Osteoblast (primary cell): ENCODE measurements at places on chromosomes 16 and 17.

DNA sequence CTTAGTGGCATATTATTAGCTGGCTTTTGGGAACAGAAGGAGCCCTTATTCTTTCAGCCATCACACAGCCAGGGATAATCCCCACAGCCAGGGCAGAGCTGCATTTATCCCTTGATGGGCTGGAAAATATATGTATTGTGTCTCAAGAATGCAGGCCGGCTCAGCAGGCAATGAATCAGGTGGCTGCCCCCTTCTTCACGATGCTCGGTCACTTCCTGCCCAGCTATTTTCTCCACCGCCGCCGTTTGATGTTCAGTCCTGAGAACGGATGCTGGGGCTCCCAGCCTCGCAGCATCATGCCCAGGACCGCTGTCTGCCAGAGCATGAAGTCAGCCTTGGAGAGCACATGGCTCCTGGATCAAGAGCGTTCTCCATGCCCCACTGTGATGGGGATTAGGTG is 4.3 kb upstream of the MYH3 start:
- DNase-seq, result peak; percentile 14

GRCh38 chr17:59069856-59070255 is 36.8 kb downstream of the TRIM37 start:
- DNase-seq, result peak; percentile 27

DNA sequence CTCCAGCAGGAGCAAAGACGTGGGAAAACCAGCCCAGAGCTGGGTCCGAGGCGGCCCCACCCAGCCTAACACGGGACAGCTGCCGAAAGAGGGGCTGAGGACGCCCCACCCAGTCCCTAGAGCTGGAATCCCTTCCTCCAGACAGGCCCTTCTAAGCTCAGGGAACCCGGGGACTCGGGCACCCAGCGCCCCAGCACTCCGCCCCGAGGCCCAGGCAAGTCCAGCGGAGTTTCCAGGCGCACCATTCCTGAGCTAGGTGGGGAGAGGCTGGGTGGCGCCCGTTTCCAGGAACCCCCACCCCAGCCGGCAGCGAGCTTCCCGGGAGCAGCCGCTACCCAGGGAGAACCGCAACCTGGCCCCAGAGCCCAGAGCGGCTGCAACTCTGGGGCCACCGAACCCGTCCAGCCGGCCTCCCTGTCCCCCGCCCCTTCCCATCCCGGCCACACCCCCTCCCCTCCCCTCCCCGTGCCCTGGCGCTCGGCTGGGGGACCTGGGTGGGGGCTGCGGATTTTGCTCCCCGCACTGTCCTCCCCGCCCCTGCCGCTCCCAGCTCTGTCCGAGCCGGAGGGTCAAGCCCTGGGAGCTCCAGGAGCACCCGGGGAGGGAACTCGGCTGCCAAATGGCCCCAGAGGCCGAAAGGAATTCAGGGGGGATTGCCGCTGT is 536 bp downstream of the TMC6 start:
- DNase-seq, result peak; percentile 88

DNA sequence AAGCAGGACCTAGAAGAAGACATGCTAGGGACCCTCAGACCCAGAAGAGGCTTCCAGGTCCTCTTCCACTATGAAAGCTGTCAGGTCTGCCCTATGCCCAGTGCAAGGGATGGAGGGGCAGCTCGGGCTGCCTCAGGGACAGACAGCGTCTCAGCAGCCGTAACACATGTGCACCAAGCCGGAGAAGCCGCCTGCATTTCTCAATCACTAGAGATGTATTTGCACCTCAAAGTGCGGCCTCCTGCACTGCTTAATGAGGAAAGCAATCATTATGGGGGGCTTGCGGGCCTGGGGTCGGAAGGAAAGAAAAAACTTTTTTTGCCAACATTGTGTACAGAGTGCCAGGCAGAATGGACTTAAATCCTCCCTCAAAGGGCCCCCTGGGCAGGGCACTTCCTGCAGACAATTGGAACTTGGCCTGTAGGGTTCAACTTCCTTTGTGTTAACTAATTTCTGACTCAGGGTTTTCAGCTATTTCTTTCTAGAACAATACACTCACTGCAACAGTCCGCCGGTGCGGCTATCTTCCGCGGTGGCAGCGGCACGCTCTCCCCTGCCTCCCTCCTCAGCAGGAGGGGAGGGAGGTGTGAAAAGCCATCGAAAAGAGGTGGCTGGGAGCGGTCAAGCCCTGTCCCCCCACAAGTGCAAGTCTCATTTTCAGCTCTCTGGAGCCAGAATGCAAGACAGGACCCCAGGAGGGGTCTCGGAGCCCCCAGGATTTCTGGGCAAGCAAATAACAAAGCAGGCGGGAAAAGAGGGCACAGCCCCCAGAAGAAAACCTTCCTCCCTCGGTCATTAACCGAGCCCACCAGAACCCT is 101.2 kb downstream of the ZNF423 start:
- peak; percentile 76 for DNase-seq

DNA sequence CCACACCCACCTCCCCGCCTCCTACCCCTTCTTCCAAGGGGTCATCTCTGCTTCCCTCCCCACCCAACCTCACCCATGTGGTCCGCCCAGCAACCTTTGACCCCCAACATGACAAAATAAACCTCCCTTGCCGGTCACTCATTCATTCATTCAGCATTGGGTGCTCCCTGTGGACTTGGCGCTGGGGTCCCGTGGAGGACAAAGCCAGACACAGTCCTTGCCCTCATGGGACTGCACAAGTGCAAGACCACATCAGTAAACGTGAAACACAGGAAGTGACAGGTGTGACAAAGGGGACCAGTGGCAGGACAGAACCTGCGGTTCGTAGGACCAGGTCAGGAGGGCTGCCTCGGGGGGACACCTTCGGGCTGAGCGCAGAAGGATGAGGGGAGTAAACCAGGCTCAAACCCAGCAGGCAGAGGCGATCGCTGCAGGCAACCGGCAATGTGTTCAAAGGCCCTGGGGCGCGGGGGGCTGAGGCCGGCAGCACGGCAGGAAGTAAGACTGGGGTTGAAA is 185.4 kb downstream of the SEC14L1 start:
- DNase-seq, result peak; percentile 63

DNA sequence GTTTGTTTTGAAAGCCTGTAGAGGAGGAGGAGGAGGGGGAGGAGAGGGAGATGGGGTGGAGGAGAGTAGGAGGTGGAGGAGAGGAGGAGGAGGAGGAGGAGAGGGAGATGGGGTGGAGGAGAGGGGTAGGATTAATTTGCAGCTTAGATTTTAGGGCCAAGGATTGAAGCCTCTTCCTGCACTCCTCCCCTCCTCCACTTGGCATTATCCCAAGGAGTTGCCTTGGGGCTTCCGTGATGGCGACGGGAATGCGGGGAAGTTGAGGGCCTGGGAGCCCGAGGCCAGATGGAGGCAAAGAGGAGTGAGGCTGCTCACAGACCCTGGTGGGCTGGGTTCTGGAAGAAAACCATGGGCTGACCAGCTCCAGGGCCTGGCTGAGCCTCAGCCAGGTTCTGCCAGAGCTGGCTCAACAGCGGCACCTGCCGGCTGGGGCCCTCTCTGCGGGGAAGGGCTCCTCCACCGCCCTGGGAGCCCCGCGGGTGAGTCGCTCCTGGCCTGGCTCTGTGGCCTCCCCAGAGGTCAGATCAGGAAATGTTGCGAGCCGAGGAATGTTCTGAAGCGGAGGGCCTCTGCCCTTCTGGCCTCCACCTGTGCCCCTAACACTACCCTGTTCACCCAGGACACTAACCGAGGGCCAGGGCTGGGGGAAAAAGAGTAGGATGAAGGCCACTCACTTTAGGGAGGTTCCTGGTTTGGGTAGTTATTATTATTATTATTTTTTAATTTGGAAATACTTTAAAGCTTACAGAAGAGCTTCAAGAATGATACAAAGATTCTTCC is 23.9 kb upstream of the FMNL1 start:
- DNase-seq, result peak; percentile 93
